ENCODE measurements at places on chromosomes 7 and 10.
A peak's percentile ranks its signal among the peaks of the same experiment; 100 is the strongest.

- no peak for DNase-seq
Measured at GRCh38 chr7:108662783-108663362, 93.2 kb downstream of the DNAJB9 start.

DNA sequence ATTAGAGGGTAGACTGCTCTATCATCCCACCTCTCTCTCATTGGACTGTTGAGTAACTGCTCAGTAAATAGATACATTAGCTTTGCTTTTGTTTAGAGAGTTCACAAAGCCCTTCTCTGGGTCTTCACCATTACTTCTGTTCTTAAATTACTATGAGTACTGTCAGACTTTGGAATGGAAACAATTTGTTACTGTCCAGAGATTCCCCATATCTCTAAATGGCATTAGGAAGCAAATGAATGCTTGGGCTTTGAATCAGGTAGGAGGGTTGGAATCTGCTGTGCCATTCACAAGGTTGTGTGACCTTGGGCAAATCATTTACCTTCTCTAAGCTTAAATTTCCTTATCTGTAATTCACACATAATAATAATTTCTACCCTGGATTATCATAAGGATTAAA lies 541.0 kb upstream of the FZD8 start:
- DNase-seq: no peak

DNA sequence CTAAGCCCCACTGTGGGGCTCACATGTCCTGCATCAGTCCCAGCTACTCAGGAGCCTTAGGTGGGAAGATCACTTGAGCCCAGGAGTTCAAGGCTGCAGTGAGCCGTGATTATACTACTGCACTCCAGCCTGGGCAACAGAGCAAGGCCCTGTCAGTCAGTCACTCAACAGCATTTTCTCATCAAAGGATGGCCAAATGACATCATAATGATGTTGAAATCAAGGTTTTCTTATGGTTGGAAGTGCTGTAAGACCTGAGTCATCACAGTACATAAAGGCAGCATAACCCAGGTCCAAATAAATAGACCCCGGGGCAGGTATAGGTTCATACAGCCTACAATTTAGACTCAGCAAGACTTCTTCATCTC lies 341.1 kb downstream of the PARD3 start:
- DNase-seq: peak; percentile 81

DNA sequence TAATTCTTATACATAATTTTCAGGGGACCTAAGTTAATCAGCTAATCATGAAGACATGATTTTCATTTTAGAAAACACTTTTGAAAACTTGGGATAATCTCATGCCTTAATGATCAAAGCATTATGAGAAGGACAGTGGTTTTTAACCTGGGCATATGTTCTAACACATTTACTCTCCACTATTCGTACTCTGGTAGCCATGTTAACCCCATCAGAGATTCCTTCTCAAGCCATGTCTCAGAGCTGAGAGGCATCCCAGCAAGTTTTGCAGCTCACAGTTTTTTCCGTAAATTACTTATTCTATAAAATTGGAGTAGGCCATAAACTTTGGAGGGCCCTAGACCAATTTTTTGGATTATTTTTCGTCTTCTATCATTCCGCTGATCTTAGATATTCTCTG lies 15.7 kb downstream of the AKR1C1 start:
- no peak for DNase-seq

- DNase-seq: peak; percentile 0
Measured at GRCh38 chr7:97269741-97270140, 152.2 kb downstream of the SDHAF3 start.

- no peak for DNase-seq
Measured at GRCh38 chr7:1553512-1554210, 2.3 kb downstream of the TMEM184A start.

GRCh38 chr7:88040694-88041093 lies 106.6 kb downstream of the ADAM22 start:
- DNase-seq: no peak

- DNase-seq: peak; percentile 87
Measured at GRCh38 chr7:82805527-82805960, 357.1 kb downstream of the PCLO start.

DNA sequence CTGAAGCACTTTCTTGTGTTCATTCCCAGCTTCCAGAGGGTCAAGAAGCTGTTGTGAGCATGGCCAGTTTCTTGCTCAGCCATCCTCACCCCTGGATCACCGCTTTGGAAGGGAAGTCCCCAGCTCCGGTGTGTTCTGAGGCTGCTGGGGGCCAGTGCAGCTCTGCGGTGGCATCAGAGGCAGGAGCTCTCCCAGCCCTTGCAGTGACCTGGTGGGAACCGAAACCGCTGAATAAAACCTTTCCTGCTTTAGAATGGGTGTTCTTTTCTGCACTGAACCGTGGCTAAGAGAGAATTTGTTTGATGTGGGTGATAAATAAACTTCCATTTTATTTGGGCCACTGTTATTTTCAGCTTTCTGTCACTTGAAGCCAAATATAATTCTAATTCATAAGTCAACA lies 450.9 kb upstream of the VSTM2A start:
- DNase-seq: no peak

GRCh38 chr10:97378933-97379921 lies 21.9 kb downstream of the RRP12 start:
- no peak for DNase-seq

DNA sequence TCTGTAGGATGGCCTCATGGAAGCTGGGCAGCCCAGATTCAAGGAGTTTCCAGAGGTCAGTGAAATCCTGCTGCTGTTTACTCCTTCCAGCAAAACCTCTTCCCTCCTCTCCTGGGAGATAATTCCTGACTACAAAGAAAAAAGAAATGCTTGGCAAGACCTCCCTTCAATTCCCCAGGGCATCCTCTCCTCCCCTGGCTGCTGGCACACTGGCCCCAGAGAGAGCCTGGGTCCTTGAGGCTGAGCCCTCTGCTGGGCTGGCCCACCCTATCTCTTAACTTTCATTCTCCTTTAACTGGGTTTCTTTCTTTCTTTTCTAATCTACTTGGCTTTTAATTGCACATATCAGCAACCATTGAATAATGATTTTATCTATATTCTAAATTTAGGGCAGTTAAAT lies 7.7 kb downstream of the DRGX start:
- DNase-seq: no peak

DNA sequence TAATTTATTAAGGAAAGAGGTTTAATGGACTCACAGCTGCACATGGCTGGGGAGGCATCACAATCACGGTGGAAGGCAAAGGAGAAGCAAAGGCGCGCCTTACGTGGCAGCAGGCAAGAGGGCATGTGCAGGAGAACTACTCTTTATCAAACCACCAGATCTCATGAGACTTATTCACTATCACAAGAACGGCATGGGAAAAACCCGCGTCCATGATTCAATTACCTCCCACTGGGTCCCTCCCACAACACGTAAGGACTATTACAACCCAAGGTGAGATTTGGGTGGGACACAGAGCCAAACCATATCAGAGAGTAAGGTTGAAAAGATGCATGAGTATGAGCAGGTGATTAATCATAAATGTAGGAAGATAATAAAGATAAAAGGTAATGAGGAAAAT lies 3.2 kb upstream of the JCAD start:
- peak; percentile 82 for DNase-seq

DNA sequence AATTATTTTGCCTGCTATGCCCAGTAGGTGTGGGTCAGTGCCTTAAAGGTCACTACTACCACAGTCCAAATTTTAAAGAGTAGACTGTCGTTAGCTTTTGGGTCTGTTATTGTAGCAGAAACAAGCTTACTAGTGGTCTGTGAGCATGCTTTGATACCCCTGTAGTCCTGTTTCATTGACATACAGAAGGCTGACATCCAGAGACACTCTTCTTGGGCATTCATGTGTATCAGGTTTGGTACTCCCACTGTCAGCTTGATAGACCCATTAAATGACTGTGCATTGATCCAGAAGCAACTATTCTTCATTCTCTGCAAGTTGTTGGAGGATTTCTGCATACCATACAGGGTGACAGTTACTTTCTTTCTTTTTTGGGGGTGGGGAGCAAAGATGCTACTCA lies 884.4 kb upstream of the CELF2 start:
- no peak for DNase-seq

DNA sequence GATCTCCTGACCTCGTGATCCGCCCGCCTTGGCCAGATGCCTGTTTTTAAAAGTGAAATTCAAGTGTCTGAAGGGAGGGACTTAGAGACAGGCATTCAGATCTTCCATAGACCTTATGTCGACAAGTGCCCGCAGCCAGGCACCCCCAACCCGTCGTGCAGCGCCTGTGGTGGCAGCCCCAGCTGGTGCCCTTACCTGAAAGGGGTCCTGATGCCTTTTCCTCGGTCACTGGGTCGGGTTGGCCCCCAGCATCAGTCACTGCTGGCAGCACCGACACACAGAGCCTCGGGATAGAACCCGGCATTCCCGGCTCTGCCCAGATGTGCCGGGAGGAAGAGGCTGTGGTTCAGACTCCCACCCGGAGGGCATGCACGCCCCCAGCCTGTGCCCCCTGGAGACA lies 23.3 kb downstream of the LRRC27 start:
- no peak for DNase-seq

DNA sequence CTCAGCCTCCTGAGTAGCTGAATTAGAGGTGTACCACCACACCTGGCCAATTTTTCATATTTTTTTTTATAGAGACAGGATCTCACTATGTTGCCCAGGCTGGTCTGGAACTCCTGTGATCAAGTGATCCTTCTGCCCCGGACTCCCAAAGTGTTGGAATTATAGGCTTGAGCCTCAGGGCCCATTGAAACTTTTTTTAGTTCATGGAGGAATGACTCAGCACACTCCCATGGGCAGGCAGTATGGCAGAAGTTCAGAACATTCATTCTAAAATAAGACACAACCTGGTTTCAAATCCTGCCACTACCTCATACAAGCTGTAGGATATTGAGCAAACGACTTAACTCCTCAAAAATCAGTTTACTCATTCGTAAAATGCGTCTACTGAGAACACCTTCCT lies 320.4 kb upstream of the SP8 start:
- DNase-seq: no peak

- peak; percentile 47 for DNase-seq
Measured at GRCh38 chr7:137661634-137662033, 185.1 kb downstream of the DGKI start.

- no peak for DNase-seq
Measured at GRCh38 chr7:106463851-106464611, 179.2 kb upstream of the NAMPT start.

DNA sequence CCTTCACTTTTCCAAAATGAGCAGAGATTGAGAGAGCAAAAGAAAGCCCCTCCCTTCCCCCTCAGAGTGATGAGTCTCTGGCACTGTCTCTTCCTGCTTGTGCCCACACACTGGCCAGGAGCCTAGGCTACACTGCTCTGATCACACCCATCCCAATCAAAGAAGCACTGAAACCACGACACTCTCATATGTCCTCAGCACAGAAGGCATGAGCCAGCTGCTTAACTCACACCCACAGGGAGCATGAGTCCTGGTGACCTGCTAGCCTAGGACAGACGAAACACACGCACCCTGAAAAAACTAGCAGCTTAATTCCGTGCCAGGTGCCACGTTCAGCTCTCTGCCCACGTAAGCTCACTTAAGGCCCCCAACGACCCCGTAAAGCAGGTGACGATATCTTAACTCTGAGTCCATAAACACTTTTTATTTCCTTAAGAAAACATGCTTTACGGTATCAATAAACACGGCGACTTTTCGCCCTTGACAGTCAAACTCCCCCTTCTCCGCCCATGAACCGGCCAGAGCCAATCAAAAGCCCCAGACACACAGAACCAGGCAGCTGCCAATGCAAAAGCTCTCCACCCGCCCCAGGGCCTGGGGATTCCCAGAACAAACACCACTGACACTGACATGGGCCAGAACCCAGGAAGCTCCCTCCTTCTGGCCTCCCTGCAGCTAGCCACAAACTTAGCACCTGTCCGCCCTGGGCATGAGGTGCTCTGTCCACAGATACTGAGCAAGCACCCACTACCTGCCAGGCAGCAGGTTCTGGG lies 69.0 kb downstream of the TNRC18 start:
- DNase-seq: peak; percentile 73

- DNase-seq: peak; percentile 86
Measured at GRCh38 chr10:89342206-89342958, 14.6 kb downstream of the IFIT3 start.

DNA sequence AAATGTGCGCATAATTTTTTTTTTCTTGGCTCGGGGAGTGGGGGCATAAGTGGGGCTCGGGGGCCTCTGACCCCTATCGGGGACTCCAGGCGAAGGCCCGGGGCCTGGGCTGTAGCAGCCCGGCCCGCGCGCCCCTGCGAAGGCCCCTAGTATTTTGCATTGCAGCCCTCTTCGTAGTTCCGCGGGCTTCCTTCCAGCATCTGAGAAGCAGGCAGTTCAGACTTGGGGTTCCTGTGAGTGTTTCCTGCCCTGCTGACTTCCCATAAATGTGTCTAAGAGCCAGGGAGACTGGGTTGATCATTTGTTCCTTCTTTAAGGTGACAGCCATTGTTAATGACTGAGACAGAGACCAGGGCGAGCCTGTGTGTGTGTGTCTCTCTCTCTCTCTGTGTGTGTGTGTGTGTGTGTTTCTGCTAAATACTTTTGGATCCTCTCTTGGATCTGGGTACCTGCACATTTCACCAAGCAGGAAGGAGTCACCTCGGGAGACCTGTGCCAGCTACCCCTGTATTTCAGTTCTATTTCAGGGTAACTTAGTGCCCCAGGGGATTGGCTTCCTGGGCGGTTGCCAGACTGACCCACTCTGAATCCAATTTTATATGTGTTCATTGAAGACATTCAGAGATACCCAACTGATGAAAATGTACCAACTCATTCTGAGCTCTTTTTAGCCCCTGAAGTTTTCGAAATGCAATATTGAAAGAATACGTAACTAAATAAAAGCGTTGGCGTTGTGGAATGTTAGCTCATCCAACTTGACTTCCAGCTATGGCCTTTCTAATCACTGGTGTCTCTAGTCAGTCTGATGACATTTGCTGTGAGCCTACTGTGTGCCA lies 805 bp downstream of the MSRB2 start:
- DNase-seq: peak; percentile 51

DNA sequence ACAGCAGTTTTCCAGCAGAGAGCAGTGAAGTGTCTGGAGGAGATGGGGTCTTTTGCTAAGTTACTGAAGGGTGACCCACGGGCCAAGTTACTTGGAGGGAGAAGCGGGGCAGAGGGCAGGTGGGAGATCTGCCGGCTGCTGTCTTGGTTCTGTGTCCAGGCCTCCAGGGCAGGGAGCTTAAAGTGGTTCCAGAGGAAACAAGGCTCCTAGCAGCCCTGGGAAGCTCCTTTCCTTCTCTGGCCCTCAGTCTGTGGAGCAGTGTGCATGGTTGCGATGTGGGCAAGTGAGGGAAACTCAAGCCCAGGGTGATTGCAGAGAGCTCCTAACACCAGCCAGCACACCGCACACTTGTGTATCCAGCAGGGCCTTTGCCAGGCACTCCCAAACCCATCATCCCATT lies 6.3 kb downstream of the GHRHR start:
- no peak for DNase-seq

Measured in amniotic epithelial cell (primary cell).